ENCODE measurements at places on chromosomes 13 and 19.
A peak's percentile ranks its signal among the peaks of the same experiment; 100 is the strongest.

DNA sequence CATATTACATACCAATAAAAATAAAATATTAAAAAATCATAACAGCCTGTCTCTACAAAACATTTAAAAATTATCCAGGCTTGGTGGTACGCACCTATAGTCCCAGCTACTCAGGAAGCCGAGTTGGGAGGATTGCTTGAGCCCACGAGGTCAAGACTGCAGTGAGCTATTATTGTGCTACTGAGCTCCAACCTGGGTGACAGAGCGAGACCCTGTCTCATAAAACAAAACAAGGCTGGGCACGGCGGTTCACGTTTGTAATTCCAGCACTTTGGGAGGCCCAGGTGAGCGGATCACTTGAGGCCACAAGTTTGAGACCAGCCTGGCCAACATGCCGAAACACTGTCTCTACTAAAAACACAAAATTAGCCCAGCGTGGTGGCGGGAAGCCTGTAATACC lies 52.2 kb upstream of the LSM14A start:
- DNase-seq = no peak

GRCh38 chr19:30106417-30107095 lies 164.5 kb downstream of the URI1 start:
- DNase-seq = no peak

GRCh38 chr19:38666663-38667511 lies 19.4 kb downstream of the ACTN4 start:
- peak; percentile 64 for DNase-seq

DNA sequence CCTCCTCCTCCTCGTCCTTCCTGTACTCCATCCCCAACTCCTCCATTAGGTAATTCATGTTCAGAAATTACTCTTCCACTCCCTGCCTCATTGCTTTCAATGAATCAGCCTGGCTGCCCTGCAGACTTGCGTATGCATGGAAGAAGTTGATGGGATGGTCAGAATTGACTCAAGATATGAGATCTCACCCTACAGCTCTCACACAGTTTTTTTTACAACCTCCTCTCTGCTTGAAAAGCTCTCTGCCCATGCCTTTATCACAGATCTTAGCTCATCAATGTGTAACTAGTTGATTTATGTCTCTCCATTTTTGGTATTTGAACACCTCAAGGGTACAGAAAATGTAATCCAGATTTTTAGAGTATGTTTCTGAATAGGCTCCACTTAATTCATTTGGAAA lies 506.9 kb downstream of the TBC1D4 start:
- no peak for DNase-seq

GRCh38 chr19:49327878-49328544 lies 3.0 kb upstream of the SLC6A16 start:
- peak; percentile 80 for DNase-seq

DNA sequence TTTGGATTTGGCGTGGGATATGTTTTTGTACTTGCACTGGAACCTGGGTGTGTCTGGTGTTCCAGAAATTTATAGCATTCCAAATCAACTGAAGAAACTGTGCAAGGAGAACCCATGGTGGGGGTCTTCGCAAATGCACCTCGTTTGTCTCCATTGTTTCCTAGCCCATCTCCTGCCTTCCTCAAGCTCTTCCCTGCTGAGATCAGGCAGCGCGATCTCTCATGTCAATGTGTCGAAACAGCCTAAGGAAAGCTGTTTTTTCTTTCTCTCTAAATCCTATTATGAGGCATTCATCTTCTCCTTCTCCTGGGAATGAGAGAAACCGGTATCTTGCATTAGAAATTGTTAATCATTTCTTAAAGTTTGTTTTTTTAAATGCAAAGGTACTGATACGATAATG lies 131.0 kb downstream of the KLF5 start:
- DNase-seq = no peak

- DNase-seq = no peak
Measured at GRCh38 chr13:29561918-29562317, 33.6 kb downstream of the SLC7A1 start.

DNA sequence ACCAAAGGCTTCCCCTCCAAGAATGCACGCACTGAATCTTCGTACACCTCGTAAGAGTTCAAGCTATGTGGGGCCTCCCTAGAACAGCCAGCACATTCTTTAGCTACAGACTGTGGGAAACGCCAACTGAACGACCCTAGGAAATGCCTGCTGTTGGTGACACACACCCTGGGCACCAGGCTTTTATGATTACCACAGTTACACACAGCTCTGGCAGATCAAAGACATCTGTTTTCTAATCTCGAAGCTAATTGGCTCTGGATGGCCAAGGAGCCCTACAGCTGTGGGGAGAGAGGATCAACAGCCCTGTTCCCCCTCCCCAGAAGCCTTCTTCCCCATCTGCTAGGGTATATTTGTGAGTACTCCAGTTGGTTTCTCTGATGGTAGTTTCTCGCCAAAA lies 123.0 kb downstream of the COL4A1 start:
- no peak for DNase-seq

GRCh38 chr13:46235286-46235685 lies 23.6 kb downstream of the LRRC63 start:
- peak; percentile 49 for DNase-seq

DNA sequence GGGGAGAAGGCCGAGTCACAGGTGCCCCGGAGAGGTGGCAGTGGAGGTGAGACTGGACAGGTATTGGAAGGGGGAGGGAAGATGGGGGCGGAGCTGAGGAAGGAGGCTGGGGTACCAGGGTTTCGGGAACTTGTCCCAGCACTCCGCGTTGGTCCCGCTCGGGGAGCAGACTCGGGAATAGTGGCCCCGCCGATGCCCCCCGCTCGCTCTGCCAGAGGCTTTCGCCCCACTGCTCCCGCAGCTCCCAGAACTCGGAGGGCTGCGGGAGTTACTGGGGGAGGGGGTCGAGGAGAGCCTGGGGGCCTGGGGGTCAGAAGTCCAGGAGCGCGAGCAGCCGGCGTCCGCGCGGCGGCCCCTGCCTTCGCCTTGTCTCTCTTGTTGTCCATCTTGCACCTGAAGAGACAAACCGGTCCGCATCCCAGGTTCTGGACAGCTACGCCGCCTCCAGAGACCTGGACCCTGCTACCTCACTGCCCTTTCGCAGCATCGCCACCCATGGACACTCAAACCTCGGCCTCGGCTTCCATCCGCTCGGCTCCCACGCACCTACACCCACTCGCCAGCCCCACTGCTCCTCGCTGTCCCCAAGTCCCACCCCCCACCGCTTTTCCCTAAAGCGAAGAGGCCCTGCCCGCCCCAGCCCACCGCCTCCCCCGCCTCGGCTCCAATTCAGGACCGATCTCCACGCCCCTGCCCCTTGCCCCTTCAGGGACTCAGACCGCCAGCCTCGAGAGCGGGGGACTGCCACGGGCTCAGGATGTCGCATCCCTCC lies 700 bp downstream of the PRR36 start:
- no peak for DNase-seq

GRCh38 chr19:2561895-2562294 lies 86.0 kb downstream of the GADD45B start:
- peak; percentile 69 for DNase-seq

Measured in suppressor macrophage treated with lipopolysaccharide for 4 hours (primary cell).